ENCODE measurements at places on chromosomes 16 and 17.

GRCh38 chr17:57603546-57603945 is 141.6 kb downstream of the CCDC182 start:
- DNase-seq: no peak

- DNase-seq: peak; percentile 9
Observed at GRCh38 chr16:66473654-66474519, 46.8 kb downstream of the BEAN1 start.

- no peak for DNase-seq
Observed at GRCh38 chr17:76519048-76519966, 18.1 kb upstream of the RHBDF2 start.

GRCh38 chr16:77327717-77328116 is 107.1 kb downstream of the ADAMTS18 start:
- DNase-seq: no peak

Data from NCI-H510A treated with DMSO at 0.1 percent for 48 hours (cell line).